ENCODE measurements at places on chromosomes 11 and 22. TPM values are rescaled to one million over a fixed set of nuclear protein-coding genes. Genes with fewer than 3 reads are reported as not detected.

TRIM51 gene
- polyA plus RNA-seq: not detected

DNA sequence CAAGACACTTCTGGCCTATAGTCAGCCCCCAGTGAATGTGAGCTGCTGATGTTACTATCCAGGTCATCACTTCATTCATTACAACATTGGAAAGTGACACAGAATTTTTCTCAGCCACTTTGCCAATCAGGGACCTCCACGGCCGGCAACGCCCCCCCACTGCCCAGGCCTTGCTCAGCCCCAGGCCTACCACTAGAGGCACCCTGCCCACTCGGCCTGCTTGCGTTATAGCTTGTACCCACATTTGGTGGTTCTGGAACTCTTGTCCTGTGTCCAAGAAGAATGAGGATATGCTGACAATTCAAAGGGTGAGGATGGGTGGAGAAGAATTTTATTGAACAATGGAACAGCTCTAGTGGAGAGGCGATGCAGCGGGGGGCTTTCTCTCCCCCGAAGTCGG lies 96.2 kb downstream of the TSPAN18 start:
- DNase-seq: no peak

DNA sequence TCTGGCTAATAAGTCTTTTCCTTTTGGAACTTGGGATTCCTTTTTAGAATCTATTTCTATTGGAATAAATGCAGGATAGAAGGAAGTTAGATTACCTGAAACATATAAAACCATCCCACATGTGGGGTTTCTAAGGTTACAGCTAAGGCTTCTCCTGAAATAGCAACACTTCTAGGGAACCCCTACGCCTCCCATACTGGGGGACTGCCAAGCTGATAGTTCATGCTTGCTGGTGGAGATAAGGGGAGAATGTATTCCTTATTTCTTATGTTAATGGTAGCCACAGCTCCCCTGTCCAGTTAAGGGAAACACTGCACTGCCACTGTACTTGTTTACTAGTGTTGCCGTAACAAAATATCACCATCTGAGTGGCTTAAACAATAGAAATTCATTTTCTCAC lies 1189.6 kb downstream of the LRRC4C start:
- DNase-seq: no peak

GRCh38 chr11:1300569-1301187 lies 8.8 kb downstream of the TOLLIP start:
- DNase-seq: no peak

DNA sequence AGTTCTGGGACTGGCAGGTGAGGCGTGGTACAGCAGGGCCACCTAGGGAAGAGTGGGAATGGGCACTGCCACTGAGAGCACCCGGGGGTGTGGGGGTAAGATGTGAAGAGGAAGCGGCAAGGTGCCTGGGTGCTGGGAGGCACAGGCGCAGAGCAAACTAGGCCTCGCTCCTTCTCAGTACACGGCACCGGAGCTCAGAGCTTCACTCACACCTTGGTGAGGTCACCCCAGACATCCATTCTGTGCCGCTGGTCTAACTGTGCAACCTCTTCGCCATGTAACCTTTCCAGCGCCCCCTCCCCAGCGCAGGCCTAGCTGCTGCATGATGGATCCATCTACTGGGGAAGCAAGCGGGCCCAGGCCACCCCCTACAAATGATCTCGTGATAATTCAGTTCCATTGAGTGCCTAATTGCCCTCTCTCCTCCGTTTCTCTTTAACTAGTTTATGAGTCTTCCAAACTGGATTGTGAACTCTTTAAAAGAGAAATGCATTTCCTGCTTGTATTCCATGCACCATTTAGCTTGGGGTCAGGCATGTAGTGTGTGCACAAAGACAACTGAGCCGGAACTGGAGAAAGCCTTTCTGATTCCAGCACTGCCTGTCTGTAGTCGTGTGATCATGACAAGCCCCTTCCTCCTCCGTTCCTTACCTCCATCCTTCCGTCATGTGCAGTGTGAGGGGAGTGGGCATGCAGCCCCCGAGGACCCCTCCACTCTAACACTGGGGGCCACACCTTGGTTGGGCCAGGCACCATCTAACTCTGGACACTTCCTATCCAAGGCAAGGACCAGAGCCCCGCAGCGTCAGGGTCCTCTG lies 1475.2 kb downstream of the TBC1D22A start:
- no peak for DNase-seq

TEF gene
- polyA plus RNA-seq: 7.8 TPM

TRIM34 gene
- polyA plus RNA-seq: 0.67 TPM

DNA sequence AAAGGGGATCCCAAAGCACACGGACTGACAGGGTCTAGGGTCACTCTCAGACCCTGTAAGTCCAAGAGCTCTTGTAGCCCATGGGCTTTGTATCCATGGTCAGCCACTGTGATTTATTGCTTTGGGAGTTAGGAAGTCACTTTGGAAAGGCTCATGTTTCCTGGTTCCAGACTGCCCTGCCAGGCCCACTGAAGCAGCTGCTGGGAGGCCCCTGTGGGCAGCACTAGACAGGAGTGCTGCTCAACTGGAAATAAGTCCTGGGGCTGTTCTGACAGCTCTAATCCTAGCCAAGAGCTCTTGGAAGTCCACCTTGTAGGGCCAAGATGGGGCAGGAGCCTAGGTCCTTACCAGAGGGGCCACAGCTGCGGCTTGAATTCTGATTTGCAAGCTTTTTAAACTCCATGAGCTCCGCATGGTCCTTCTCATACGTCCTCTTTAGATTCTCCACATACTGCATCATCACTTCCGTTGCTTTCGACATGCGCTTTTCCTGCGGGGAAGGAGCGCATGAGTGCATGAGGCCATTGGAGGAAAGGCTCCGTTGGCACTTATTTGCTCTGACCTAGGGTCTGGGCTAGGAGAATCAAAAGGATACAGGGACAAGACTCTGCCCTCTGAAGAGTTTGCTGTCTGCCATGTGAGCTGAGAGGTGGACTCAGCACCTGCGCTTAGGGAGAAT lies 32.2 kb upstream of the LYVE1 start:
- DNase-seq: peak; percentile 34

PRR5L gene
- 0.39 TPM for polyA plus RNA-seq

DLAT gene
- 49.8 TPM for polyA plus RNA-seq

B4GALNT4 gene
- polyA plus RNA-seq: 0.05 TPM

APOA4 gene
- polyA plus RNA-seq: 6.0 TPM

CALCA gene
- polyA plus RNA-seq: not detected

DNA sequence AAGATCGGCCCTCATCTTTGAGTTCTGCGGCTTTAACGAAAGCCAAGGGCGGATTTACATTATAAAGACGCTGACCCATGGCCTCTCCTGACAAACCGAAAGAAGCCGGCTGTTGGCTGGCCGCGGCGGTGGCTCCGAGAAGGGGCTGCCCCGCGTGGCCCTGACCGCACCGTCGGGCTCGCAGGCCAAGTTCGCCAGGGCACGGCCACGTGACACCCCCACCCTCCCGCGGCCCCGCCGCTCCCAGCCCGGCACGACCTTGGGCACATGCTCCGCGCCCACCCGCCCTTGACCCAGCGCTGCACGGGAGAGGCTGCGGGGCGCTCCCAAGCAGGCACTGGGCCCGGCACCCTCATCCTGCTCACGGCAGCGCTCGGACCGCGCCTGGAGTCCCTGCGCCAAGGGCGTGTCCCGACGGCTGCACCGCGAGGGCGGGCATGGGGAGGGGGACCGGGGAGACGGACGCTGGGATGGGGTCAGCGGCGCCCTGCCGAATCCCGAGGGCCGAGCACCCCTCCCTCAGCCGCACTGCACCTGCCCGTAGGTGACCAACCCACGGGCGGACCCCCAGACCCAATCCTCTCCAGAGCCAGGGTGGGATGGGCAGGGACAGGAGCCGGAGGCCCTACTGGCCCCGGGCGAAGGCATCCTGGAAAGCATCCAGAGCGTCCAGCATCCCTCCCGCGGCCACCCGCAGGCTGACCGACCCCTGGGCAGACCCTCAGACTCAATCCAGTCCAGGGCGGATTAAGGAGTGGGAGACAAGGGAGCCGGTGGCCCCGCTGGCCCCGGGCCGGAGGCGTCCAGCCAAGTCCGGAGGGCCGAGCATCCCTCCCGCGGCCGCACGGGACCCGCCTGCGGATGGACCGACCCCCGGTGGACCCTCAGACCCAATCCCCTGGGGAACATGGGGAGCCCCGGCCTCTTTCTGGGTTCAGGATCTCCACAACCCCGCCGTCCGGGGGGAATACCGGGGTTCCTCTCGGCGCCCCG lies 759 bp downstream of the CPT1A start:
- DNase-seq: peak; percentile 78
